HFFc6 (cell line): ENCODE measurements at places on chromosomes 5 and 9. TPM values are rescaled to one million over a fixed set of nuclear protein-coding genes. Genes with fewer than 3 reads are reported as not detected.

GRCh38 chr5:40679913-40680681 is at the start of gene PTGER4:
Gene PTGER4 (plus strand): TSS chr5:40679915. CDS start chr5:40680994, 1,079 bp downstream.
- H3K4me1 ChIP-seq, result peaks cover 71% of the 10 kb centered on the region
- peak within 1 kb of the TSS; percentile 81 for H3K27ac ChIP-seq
- no peak for DNase-seq
- H3K36me3 ChIP-seq, result peaks cover 27% of the 10 kb centered on the region

GRCh38 chr9:72428329-72428728 is 63.3 kb upstream of the ZFAND5 start:
- H3K27ac ChIP-seq, result peak overlapping the region; percentile 70
- H3K36me3 ChIP-seq, result no peaks in the 10 kb centered on the region
- no peaks in the 10 kb centered on the region for H3K27me3 ChIP-seq
- peaks cover 50% of the 10 kb centered on the region for H3K4me1 ChIP-seq
- H3K4me3 ChIP-seq, result peak overlapping the region; percentile 62

DNA sequence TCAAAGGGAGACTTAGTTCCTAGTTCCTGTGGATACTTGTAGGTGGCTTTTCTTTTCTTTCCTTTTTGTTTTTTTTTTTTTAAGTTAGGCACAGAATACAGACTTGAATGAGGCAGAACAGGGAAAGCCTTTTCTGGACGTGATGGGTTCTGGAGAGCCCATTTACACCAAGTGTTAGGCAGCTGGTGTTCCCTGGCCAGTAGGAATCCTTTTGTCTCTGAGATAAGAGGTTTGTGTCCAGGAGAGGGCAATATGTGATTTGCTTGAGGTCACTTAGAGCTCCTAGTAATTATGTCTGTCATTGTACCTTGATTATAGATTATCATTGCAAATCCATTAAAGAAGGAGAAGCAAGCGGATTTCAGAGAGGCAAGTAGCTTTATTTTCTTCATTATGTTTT is 9.1 kb downstream of the MEGF10 start:
- peaks cover 18% of the 10 kb centered on the region for H3K27me3 ChIP-seq
- H3K4me3 ChIP-seq, result no peak overlapping the region
- H3K36me3 ChIP-seq, result no peaks in the 10 kb centered on the region
- DNase-seq, result no peak

DNA sequence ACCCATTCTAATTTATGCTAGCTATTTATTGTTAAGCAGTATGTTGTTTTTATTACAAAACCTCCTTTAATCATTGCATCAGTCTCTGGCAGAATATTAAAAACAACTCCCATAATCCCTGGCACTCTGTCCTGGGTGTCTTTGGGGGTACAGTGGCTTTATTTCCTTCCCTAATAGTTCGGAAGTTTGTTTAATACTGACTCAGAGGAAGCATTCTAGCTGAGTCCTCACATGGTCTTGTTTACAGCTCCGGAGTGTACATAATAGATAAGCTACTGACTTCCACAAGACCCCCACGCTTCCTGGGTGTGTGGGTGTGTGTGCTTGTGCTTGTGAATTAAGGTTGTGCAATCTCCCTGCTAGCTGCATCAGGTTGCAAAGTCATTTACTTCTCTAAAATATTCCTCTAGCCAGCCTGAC is 149.8 kb upstream of the CDKN2B start:
- peak overlapping the region; percentile 54 for H3K27ac ChIP-seq
- peaks cover 41% of the 10 kb centered on the region for H3K4me1 ChIP-seq
- no peaks in the 10 kb centered on the region for H3K27me3 ChIP-seq
- DNase-seq, result peak; percentile 13
- no peaks in the 10 kb centered on the region for H3K36me3 ChIP-seq

- peak overlapping the region; percentile 67 for H3K27ac ChIP-seq
- no peaks in the 10 kb centered on the region for H3K36me3 ChIP-seq
- peak overlapping the region; percentile 0; the same call in 1 of the 2 replicates for H3K4me3 ChIP-seq
- H3K4me1 ChIP-seq, result peaks cover 61% of the 10 kb centered on the region
- peak; percentile 81 for DNase-seq
Measured at GRCh38 chr5:134247428-134248224, 21.8 kb upstream of the PPP2CA start.

GRCh38 chr5:56561-57290 is 35.2 kb upstream of the PLEKHG4B start:
- no peaks in the 10 kb centered on the region for H3K4me1 ChIP-seq
- H3K4me3 ChIP-seq, result no peak overlapping the region
- peak; percentile 14 for DNase-seq
- H3K36me3 ChIP-seq, result no peaks in the 10 kb centered on the region

DNA sequence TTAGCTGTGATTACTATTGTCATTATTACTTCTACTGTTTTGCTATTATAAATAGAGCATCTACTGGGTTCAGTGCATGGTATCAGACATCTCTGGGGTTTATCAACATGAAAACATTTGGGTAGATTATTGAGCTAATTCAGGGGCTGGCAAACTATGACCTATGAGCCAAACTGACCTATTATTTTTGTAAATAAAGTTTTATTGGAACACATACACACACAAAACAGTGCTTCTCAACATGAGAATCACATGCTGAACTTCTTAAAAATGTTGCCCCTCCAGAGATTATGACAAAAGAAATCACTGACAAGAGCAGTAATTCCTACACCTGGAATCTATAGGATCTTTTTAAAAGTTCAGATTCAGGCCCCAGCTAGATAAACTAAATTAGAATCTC is 30.4 kb downstream of the SLC31A2 start:
- peaks cover 52% of the 10 kb centered on the region for H3K36me3 ChIP-seq
- no peak overlapping the region for H3K4me3 ChIP-seq
- H3K27ac ChIP-seq, result no peak overlapping the region
- no peak for DNase-seq
- H3K4me1 ChIP-seq, result peaks cover 39% of the 10 kb centered on the region

DNA sequence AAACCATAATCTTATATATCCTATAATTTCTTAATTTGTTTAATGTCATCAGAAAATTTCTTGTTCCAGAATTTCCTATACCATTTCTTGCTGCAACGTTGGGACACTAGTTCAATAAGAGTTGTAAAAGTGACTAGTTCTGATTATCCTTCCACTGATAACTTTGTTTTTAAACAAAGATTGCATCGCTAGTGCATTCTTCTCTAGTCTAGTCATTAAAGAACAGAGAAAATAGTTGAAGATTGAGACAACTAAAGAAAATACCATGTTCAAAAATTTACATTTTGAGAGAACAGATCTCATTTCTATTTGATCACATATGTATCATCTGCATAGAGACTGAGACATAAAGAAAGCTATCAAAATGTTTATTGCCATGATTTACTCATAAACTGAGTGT is 1888.2 kb downstream of the EFNA5 start:
- no peaks in the 10 kb centered on the region for H3K4me1 ChIP-seq
- H3K36me3 ChIP-seq, result peaks cover 5% of the 10 kb centered on the region; the same call in 1 of the 2 replicates
- no peak for DNase-seq
- no peak overlapping the region for H3K27ac ChIP-seq
- H3K27me3 ChIP-seq, result no peaks in the 10 kb centered on the region

The CDC20B gene
- total RNA-seq, result 0.11 to 0.18 TPM (median 0.13 TPM) in 3 replicates

The CSNK1A1 gene
- total RNA-seq, result 261 to 299 TPM (median 288 TPM) in 3 replicates

The SH3PXD2B gene
- total RNA-seq, result 12.4 to 23.2 TPM (median 15.2 TPM) in 3 replicates
